Mucosa of gallbladder (tissue), 1 donor: ENCODE measurements at places on chromosomes 2 and 18.

GRCh38 chr2:98020516-98020915 is 24.8 kb upstream of the TMEM131 start:
- no peak for DNase-seq

DNA sequence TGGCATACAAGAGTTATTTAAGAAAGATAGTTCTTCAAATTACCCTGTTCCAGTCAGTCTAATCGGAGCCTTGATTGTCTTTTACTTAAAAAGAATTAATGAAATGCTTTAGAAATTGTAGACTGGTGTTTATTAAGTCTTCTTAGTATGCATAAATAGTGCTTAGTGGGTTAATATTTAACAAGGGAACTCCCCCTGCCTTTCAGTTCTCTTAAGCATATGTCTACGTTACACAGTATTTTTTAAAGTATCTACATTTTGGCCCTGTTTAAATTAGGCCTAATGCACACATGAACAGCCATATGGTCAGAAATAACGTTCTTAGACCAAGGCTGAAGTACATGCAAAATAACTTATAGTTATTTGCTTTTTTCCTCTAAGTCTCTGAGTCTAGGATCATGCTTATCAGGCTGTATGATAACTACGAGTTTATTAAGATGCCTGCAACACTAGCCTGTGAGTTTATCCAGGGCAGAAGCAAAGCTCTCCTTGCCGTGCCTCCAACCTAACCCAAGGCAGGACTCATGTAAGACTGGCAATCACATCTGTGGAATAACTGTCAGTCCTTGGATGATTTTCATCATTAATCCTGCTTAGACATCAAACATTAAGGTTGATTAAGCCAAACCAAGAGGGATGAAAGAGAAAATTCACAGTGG is 6.7 kb downstream of the BCL2 start:
- DNase-seq, result no peak

GRCh38 chr2:126657148-126657635 is 1.2 kb downstream of the GYPC start:
- DNase-seq, result peak; percentile 70

GRCh38 chr2:18299423-18300212 is 260.8 kb downstream of the RDH14 start:
- peak; percentile 76 for DNase-seq

GRCh38 chr18:10081492-10081891 is 167.7 kb downstream of the VAPA start:
- DNase-seq, result no peak

- no peak for DNase-seq
Observed at GRCh38 chr2:52933878-52934277, 833.7 kb upstream of the CHAC2 start.

DNA sequence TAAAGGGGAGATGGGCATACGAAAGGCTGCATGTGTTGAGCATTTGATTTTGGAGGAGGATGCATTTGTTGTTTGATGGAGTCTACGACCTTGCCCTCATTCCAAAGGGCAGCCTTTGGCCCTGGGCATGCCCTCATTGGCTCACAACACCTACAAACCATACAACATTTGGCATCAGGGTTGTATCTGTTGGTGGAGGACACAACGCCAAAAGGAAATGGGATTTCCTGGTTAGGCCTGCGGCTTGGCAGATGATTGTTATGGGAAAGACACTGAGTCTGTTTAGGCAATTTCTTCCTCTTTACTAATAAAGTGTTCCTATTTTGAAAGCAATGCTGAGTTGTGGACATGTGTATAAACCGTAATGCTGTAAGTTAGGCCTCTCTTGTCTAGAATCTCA is 246.9 kb downstream of the LDLRAD4 start:
- DNase-seq, result no peak

DNA sequence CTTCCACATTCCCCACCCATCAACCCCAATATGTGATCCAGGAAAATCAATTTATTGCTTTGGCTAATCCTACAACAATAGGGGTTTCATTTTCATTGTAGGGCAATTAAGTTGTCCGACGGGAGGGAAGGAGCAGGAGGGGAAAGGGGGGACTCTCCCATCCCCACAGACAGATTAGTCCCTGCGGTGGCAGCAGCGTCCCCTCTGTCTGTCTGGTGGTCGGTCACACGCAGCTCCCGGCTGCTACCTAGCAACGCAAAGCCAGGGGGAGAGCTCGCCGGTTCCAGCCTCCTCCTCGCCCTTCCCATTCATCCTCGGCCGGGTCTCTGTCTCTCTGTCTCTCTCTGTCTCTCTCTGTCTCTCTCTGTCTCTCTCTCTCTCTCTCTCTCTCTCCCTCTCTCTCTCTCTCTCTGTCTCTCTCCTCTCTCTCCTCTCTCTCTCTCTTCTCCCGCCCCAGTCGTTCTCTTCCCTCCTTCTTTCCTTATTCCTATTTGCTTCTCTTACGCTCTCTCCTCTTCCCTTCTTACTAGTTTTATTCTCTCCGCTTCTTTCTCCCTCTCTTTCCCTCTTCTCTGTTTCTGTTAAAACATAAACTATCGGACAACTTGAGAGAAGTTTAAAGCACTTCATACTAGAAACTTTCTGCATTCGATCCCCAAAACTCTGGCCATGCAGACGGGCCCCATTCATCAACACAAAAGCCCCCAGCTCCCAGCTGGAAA is 1.2 kb downstream of the LRP2 start:
- DNase-seq, result no peak

GRCh38 chr2:233087713-233088112 is 27.6 kb downstream of the INPP5D start:
- no peak for DNase-seq
